ENCODE measurements at places on chromosomes 3 and 15.

GRCh38 chr15:94182883-94183282, 48.5 kb upstream of the MCTP2 start:
- no peak for DNase-seq

- DNase-seq, result no peak
Observed at GRCh38 chr3:126480206-126480605, 4.5 kb upstream of the ZXDC start.

DNA sequence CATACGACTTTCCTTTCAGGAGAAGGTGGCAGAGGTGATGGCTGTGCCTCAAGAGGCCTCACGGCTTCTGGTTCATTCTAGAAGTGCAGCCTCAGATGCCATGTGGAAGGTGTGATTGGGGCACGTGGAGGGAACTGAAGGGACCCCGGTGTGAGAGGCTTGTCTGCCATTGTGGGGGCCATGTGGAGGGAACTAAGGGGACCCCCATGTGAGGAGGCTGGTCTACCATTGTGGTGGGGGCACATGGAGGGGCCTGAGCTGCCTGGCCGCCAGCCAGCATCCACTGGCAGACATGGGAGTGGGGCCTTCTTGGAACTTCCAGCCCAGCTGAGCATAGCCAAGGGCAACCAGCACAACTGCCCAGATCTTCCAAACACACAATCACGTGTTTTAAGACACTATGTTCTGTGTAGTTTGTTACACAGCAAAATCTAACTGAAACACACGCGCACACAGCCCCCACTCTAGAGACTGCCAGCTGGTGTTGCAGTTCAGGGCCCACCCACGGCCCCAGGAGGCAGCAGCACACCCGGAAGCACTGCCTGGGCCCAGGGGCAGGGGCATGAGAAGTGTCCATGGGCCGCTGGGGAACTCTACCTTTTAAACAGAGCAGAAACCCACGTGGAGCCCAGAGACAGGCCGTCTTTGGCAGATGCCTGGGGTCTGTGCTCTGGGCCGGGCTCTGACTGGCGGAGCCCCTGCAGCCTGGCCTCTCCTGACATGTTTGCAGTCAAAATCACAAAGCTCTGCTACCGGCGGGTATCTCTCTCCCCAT, 66.8 kb downstream of the IQSEC1 start:
- DNase-seq, result no peak

- DNase-seq, result no peak
Observed at GRCh38 chr15:38421069-38421690, 32.7 kb upstream of the FAM98B start.

- no peak for DNase-seq
Observed at GRCh38 chr15:98776607-98777281, 128.4 kb downstream of the IGF1R start.

GRCh38 chr3:181698263-181698954, 13.3 kb upstream of the SOX2 start:
- DNase-seq, result no peak

DNA sequence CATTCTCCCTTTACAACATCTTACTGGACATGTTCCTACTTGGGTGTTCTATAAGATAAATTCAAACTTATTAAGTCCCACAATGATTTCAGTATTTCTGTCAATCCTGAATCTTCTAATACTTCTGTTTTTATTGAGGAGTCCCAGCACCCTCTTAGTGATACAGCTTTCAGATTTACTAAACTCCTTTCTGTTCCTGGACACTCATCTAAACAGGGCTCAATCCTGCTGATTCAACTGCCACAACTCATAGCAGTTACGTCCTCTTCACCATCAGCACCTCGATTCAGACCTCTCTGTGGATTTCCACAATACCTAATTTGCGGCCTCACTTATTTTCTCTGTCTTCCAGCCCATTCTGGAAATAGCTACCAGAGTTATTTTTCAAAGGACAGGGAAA, 101.6 kb downstream of the KCNMB2 start:
- no peak for DNase-seq

- DNase-seq, result no peak
Observed at GRCh38 chr3:170623524-170623923, 37.6 kb upstream of the SLC7A14 start.

Data from stimulated activated CD8-positive, alpha-beta memory T cell treated with anti-CD3 and anti-CD28 coated beads, Interleukin-2, amount 100 ng/mL, for 1 hour (primary cell).